H9 (cell line): ENCODE measurements at places on chromosomes 4 and X.

DNA sequence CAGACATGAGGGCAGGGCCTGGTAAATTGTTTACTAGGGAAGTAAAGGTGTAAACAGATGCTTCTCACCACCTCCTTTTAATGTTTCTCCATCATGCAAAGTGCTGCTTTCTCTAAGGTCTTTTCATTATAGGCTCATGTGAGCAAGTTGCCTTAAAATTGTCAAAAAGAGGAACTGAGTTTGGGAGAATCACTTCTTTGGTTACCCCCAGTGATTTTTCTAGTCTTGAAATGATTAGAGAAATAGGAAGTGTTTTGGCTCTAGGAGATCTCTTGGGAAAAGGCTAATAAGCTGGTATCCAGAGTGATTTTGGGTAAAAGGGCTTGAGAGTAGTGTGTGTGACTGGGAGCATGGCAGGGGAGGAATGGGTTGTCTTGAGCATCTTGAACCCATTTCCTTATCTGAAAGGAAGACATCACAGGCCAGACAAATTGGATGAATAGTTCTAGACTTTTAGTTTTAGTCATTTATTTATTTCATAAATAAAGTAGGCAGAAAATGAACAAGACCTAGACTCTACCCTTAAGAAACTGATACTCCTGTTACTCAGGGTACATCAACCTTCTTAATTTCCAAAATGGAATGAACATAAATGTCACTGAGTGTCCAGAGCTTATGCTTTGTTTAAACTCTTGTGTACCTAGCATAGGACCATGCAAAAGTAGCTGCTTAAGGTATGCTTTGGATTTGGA is 14.2 kb downstream of the GRPR start:
- DNase-seq: no peak

DNA sequence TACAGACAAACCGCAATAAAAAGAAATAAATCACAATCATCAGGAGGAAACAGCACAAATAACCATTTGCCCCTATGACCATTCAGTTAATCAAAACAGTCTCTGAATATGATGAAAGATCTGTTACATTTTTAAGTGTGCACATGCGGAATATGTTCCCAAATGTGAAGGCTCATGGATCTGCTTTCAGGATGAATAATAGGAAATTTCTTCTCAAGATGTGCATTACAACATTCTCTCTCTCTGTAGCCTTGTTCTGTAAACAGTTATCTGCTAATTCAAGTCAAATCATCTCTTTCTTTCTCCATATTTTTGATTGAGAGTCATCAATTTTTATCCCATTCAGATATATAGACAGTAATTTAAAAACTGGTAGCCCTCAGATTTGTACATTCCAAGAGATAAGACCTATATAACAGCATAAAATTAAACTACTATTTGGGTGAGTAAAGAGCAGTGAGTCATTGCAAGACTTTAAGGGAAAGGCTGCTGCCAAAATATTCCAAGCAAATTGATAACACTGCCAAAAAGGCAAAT is 433.9 kb upstream of the ATOH1 start:
- no peak for DNase-seq

DNA sequence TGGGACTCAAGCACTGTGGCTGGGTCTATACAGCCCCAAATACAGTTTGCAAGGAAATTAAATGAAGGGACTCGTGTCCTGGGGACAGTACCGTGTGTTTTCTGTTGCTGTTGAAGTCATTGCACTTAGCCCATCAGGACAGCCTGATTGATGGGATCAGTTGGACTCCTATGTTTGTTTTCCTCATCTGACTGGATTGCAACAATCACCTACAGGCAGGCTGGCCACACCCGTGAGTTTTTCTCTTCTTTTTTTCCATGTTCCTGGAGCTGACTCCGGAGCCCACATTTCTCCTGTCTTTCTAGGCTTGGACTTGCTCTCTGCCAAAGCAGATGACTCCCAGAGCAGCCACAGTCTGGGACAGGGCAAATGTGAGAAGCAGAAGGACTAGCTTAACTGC is 38.1 kb downstream of the RTL9 start:
- DNase-seq: no peak

GRCh38 chr4:143203577-143203976 is 18.9 kb downstream of the USP38 start:
- DNase-seq: no peak

- no peak for DNase-seq
Measured at GRCh38 chr4:87209696-87210095, 10.7 kb downstream of the KLHL8 start.
